ENCODE measurements at places on chromosomes 6 and 20.

DNA sequence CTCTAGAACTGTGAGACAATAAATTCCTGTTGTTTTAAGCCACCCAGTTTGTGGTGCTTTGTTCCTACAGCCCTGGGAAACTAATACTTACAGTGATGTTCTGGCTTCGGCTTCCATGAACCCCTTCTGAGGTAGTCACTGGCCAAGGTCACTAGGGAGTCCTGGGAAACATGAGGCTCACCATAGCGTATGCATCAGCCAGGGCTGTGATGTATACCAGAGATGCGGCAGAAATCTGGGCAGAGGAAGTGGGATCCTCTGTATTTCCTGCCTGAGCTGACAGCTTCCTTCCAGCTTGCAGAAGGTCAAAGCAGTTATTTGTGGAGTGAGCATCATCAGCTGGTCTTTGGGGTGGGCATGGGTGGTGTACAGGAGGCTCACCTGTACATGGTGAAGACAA is 27.9 kb downstream of the KAT14 start:
- no peak for DNase-seq

DNA sequence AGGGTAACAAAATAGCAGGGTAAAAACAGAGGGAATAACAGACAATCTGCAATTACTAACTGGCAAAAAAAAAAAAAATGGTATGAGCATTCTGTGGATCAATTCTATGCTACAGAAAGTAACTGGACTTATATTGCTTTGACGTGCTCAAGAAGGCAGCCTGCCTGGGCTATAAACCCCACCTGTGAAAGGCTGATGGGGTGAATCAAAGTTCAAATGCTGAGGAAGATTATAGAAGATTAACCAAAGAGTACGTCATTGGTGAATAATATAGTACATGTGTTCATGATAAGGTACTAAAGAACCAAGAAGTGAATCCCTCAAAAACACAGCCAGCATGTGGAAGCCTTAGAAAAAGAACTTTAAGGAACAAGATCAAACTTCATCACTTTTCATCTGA is 441.9 kb upstream of the PTCHD4 start:
- no peak for DNase-seq

- no peak for DNase-seq
These were observed 222.7 kb upstream of the GMDS start for GRCh38 chr6:2467929-2468600.

- DNase-seq = no peak
These were observed 744 bp downstream of the KIF25 start for GRCh38 chr6:167998215-167998614.

DNA sequence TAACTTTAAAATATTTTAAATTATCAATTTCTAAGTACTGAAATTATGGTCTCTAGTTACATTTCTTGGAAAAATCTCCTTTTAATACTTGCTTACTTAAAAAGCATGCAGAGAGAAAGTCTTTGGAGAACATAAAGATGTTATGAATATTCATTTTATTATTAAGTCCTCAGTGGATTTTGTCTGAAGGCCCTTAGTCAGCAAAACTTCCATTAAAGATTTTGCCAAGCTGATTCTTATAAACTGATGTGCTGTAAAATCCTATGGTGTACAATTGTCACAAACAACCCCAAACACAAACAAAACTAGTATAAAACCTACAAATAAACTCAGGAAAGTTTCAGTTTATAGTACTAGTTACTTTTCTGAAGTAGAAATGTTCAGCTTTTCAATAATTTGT is 372.7 kb downstream of the MEI4 start:
- DNase-seq = no peak

- DNase-seq = no peak
These were observed 59.1 kb downstream of the KIF16B start for GRCh38 chr20:16514140-16514539.

- no peak for DNase-seq
These were observed 50.8 kb upstream of the FAM83D start for GRCh38 chr20:38875175-38875993.

DNA sequence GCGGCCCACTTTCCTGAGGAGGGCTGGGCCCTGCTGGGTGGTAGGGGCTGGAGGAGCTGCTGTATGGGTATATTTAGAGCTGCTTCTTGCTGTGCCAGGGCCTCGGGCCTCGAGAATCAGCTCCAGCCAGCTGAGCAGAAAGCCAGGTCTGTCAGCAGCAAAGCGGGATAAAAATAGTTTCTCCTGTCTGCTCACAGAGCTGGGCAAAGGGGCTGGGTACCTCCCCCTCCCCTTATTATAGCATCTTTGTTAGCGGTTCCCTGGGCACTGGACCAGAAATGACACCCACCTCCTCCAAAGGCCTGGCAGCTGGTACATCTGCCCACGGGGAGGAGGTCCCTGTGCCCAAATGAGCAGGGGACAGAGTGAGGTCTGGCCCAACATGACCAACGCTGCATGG is 6.0 kb downstream of the SCRT2 start:
- no peak for DNase-seq

- no peak for DNase-seq
These were observed 31.1 kb downstream of the UTRN start for GRCh38 chr6:144315981-144316861.

- DNase-seq = no peak
These were observed 4.0 kb downstream of the PHF10 start for GRCh38 chr6:169720207-169720855.

DNA sequence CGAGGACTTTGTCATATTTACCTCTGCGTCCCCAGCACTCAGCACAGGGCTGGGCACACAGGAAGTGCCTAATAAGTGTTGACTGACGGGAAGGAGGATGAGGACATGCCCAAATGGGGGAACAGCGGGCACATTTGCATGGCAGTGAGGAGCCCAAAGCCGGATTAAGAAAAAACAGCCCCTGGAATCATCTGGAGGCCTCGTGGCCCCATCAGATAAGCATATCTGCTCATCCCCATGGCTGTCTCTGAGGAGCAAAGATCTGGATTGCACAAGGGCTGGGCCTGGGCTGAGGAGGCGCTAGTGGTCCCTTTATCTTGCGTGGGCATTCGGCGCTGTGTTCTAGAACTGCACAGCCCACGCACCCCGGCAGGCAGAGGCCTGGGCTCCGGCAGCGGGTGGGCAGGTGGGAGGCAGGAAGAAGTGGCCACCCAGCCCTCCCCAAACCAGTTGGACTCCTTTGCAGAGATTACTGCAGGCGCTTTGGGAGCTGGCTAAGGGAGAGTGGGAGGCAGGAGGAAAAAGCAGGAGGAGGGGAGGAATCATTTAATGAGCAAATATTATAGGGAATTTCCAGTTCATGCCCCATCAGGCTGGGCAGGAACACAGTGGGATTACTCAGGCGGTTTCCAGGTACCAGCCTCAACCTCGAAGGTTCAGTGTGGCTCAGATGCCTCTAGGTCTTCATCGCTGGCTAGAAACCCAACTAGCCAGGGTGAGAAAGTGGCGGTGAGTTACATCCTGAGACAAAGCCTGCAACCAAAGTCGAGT is 108.1 kb downstream of the CEBPB start:
- DNase-seq = no peak

- no peak for DNase-seq
These were observed 13.1 kb downstream of the CD2AP start for GRCh38 chr6:47490676-47491075.

DNA sequence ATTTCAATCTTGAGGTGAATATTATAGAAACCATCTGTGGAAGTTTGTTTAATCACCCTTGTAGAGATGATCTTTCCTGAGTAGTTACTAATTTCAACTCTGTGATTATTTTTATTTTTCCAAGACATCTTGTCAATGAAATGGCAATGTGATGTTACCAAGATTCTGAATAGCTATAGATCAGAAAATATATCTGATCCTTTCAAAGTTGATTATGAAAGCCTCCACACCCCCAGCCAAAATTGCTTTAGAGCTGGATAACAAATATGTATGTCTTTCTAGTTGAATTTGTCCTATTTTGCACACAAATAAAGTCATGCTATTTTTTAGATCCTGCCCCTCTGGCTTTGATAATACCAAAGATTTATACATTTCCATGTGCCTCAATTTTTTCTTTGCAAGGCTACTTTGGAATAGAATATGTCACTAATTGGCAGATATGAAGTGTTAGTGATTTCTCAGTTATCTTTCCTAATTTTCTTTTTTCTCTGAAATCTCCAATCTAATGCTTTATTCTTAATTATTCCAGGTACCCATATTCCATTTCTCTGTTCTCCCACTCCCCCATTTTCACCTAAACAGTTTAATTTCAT is 5.0 kb downstream of the SIM1 start:
- DNase-seq = no peak

DNA sequence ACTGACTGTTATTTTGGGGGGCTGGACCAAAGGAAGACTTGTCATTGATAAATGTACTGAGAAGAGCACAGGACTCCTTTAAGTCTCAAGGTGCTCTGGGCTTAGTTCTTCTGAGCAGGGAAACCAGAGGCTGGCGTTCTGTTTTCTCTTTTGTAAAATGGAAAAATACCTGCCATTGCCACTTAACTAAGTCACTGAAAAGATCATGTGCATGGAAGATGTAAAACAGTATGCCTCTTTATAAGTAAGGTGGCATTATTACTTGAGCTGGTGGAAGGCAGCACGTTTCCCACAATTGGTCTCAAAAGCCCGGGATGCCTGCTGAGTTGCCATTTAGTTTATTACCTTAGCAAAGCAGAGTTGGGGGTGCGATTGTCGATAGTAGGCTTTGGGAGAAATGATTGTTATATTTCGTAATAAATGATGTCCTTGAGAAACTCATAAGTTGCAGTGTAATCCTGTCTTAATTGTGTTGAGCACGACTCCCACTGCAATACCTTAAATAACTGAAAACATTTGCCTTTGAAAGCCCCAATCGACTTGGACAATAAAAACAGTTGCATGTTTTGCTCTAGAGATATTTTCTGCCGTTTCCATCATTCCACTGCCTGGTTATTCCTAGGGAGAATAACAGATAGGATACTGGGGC is 3.6 kb downstream of the JARID2 start:
- peak; percentile 30 for DNase-seq

DNA sequence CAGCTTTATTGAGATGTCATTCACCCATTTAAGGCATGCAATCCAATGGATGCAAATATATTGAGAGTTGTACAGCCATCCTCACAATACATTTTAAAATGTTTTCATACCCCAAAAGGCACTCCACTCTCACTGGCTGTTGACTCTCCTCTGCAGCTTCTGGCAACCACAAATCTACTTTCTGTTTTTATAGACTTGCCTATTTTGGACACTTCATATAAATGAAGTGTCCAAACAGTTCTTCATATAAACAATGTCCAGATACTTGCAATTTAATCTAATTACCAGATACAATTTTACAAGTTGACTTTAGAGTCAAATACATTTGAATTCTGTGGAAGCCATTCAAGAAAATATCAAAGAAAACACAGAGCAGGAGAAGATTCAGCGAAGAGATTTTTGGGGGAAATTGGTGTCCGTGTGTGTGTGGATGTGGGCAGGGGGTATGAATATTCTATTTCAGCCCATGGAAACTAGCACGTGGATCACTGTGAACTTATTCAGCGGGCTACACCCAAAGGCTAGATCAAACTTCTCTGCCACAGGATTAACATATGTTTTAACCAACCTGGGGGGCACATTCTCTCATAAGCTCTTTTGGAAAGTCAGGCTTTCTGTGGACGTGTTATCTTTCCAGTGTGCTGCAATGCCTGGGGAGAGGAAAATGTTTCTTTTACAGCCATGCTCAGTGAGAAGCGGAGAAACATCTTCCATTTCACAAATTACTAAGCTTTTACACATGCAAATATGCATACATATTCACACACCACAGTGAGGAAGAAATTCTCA is 73.9 kb downstream of the PLG start:
- DNase-seq = no peak

- DNase-seq = peak; percentile 49
These were observed 23.7 kb downstream of the ZNF311 start for GRCh38 chr6:28981431-28981832.

DNA sequence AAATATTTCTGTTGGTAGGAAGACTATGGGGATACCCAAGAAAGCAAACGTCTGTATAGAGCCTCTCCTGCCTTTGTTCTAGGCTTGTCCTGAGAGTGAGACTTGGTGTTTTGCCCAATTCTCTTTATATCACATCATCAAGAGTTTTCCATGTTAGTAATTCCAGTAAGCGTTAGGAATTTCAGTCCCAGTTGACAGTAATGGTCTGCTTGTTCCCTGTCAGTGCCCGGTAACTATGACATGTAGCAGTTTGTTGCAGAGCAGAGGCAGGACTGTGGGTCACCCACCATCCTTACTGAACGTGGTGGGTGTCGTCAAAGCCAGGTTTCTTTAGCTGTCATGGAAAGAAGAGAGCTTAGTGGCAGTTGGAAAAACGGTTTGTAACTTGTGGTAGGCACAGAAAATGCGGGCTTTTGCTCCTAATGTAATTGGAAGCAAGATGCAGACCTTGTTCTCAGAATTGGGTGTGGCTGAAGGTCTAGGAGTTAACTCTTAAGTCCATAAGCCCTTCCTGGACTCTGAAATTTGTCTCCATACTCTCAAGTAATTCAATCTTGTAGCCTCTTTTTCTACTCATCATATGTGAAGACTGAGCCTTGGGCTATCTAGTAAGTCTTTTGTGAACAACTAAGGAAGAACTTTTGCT is 188.8 kb downstream of the TMEM242 start:
- DNase-seq = no peak

DNA sequence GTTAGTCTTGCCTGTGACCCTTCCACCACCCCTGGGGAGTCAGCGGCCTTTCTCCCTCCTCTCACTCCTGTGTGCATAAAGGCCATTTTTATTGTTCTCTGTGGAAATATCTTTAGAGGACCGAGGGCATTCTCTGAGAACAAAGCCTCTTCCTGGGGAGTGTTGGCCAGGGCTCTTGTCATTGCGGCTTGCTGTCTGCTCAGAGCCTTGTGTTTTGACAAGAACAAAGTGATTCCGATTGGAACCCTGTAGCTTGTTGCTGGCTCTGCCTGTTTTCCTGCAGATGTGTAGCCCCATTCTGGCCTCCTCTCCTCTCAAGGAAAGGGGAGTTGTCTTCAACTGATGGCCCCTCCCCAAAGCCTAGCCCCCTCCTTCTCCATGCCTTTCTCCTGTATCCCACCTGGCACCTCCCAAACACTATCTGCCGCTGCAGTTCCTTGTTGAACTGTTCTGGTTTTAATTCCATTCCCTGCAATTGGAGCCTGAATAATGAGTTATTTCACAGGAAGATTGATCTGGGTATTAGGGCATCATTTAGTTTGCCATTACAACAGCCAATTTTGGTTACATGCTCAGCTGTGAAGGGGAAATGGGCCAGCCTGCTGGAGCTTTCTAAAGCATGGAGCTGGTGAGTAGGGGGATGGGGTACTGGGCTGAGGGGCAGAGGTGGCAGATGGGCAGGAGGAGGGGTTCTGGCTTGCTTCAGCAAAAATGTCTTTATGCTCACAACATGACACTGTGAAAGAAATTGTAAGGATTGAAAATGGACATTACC is 252.5 kb downstream of the LRFN2 start:
- no peak for DNase-seq

GRCh38 chr6:167210375-167211294 is 52.9 kb upstream of the GPR31 start:
- no peak for DNase-seq

DNA sequence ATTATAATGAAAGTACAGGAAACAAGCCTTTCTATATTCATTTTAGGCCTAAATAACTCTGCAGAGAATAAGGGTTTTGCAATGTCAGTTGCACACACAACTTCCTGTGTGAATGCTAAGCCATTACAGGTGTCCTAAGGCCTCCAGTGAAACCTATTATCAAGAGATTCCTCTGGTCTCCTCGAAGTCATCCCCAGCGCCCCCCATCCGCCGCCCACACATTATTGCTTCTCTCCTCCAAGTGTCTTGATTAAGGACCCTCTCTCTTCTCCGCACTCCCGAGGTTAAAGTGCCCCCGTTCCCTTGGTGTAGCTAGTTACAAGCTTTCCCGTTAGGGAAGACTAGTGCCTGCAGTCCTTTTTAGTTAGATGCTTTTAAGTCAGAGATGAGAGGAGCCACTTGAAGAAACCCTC is 1.3 kb downstream of the HIVEP2 start:
- DNase-seq = no peak

GRCh38 chr6:1601158-1602048 is 8.3 kb upstream of the FOXC1 start:
- DNase-seq = no peak
